ENCODE measurements at places on chromosomes 16 and 17.

DNA sequence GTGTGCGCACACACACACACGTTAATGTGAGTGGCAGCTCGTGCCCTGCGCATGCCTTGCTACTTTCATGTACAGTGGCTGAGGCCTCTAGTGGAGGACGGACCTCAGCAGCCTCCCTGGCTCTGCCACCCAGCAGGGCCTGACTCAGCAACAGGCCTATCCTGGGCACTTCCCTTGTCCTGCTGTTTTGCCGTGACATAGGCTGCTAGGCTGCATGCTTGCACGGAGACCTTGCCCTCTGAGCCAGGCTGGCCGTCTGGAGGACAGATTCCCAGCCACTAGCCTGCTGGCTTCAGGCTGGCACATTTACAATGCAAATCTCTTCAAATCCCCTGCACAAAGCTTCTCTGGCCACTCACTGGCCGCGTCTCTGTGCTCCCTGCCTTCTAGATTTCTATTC is 9.5 kb downstream of the RNF213 start:
- no peak for DNase-seq

GRCh38 chr17:78224231-78225087 is 7.0 kb upstream of the TMEM235 start:
- DNase-seq = no peak

GRCh38 chr16:88508376-88508867 is 55.3 kb downstream of the ZFPM1 start:
- DNase-seq = no peak

DNA sequence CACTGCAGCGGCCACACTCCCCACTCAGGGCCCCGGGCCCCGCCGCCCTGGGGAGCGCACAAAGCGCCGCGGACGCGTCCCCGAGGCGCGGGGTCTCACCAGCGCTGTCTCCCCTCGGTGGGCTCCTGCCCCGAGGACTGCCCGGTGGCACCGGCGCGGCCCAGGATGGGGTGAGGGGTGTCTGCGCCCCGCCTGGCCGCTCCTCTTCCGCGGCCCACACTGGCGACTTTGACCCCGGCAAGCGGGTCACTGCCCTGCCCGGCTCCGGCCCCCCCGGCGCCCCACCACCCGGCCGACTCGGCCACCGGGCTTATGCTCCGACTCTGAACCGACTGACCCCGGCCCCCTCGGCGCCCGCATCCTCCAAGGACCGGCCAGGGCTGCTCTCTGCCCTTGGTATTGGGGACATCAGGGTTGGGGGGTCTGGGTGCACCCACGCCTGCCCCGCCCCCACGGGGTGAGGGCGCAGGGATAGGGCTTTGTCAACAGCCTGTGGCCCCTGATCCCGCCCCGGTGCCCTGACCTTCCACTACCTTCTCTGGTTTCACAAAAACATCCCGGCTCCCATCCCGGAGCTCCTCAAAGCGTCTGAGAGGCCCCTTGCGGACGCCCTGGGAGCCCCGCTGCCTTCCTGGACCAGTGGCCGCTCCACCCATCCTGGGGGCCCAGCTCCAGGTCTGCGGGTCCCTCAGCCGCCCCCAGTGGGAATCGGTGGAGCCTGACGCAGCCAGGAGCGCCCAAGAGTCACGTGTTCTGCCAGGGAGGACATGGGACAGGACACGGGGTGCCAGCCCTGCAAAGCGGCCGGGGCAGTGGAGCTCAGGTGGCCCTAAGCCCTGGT is 829 bp downstream of the GCGR start:
- DNase-seq = no peak

GRCh38 chr17:20995873-20996723 is 46.7 kb downstream of the USP22 start:
- DNase-seq = no peak

- DNase-seq = no peak
Observed at GRCh38 chr16:14628806-14629611, 1.1 kb downstream of the PARN start.

- no peak for DNase-seq
Observed at GRCh38 chr16:2825049-2825742, 4.9 kb upstream of the ZG16B start.

- no peak for DNase-seq
Observed at GRCh38 chr17:1197379-1197778, 17.6 kb upstream of the ABR start.

GRCh38 chr16:56415875-56416274 is 9.5 kb downstream of the AMFR start:
- no peak for DNase-seq

DNA sequence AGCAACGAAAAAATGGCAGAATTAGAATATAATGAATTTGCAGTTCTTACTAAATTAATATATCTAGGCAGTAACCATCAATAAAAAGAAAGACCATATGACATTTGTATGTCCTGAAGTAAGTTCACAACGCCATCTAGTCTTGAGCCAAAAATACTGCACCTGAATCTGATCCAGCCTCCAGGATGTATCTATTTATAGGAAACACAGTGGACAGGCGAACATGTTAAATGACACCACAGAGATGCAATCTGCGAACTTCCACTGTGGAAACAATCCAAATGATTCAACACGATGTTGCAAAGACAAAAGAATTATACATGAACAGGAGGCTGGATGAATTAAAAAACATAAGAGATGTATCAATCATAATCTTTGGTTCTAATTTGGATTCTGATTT is 197.6 kb downstream of the CDH13 start:
- no peak for DNase-seq

DNA sequence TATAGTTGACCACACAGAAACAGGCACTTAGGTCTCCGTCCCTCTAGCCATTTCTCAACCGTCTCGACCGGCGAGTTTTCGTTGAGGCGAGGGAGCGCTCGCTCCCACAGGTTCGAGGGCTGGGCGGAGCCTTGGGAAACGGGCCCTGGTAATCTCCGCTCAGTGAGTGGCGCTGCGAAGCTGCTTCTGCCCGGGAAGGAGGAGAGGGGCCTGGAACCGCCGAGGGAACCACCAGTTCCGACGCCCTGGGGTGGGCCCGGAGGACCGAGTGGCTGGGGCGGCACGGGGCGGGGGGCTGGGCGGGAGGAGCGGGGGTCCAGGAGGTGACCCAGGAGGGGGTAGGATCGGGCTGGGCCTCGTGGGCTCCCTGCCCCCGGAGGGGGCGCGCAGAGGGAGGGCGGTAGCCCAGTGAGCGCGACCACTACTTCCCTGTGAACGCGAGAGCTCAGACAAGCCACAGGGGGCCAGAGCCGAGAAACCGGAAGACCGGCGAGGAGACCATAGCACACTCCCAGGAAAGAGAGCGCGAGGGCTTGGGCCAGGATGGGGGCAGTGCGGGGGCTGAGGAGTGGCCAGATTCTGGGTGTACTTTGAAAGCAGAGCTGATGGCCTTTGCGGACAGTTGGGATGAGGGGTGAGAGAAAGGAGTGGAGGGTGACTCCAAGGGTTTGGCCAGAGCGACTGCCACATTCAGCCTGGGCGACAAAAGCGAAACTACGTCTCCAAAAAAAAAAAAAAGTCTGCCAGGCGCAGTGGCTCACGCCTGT is 29.9 kb upstream of the ARL4D start:
- DNase-seq = peak; percentile 74

DNA sequence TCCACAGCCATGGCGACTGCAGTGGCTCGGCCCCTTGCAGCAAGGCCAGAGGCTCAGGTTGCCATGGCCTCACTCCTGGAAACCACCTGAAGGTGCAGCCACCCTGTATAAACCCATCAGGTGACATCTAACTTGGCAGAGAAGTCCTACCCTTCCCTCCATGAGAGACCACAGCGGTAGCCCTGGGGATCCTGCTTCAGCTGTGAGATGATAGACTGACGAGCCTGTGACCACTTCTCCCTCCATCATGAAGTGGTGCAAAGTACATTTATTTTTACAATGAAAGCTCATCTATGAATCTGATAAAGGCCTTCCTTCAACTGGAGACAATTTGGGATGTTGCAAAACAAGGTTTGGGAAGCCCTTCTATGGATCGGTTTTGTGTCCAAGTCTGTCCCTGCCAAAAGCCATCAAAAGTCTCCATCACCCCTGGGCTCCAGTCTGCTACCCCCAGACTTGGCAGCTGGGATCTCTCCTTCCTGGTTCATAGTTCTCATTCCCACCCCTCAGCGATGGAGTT is 1.8 kb downstream of the ZACN start:
- no peak for DNase-seq

GRCh38 chr16:79612207-79612606 is 11.7 kb upstream of the MAF start:
- DNase-seq = no peak

GRCh38 chr17:81053041-81053970 is 18.4 kb downstream of the BAIAP2 start:
- no peak for DNase-seq

DNA sequence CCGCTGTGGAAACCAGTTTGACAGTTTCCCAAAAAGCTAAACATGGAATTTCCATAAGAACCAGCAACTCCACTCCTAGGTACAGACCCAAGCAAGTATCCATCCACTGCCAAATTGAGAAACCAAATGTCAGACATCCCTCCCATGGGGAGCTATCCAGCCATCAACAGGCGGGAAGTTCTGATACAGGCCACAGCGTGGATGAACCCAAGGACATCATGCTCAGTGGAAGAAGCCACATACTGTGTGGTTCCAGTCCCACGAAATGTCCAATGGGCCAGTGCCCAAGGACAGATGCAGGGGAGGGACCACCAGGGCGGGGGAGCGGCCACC is 12.6 kb upstream of the BAIAP2 start:
- DNase-seq = no peak

DNA sequence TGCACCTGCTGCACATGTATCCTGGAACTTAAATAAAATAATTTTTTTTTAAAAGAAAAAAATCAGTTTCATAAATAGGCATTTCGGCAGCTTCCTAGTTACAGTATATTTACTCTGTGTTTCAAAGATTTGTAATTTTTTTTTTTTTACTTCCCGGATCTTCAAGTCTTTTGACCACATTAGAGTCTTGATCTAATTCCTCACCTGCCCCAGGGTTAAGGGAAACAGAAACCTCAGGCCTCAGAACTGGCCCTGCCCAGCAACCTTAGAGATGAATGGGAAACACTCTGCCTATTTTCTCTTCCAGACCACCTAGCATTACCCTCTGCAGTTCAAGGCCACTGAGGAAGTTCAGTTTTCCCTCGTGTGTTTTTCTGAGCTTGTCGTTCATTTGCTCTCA is 304.0 kb downstream of the MAF start:
- no peak for DNase-seq

DNA sequence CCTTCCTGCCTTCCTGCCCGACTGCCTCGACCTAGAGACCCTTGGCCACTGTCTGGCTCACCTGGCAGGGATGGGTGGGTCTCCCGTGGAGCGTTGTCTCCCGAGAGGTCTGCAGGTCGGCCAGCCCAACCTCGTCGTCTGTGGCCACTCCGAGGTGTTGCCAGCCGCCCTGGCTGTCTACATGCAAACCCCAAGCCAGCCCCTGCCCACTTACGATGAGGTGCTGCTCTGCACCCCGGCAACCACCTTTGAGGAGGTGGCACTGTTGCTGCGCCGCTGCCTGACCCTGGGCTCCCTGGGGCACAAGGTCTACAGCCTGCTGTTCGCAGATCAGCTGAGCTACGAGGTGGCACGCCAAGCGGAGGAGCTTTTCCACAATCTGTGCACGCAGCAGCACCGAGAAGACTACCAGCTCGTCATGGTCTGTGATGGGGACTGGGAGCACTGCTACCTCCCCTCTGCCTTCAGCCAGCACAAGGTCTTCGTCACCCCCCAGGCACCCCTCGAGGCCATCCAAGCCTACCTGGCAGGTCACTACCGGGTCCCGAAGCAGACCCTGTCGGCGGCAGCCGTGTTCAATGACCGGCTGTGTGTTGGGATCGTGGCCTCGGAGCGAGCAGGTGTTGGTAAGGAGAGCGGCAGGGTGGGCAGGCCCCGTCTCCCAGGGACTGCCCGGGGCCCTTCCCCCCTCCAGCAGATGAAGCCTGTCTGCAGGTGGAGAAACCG is 75.1 kb upstream of the ENDOV start:
- no peak for DNase-seq

DNA sequence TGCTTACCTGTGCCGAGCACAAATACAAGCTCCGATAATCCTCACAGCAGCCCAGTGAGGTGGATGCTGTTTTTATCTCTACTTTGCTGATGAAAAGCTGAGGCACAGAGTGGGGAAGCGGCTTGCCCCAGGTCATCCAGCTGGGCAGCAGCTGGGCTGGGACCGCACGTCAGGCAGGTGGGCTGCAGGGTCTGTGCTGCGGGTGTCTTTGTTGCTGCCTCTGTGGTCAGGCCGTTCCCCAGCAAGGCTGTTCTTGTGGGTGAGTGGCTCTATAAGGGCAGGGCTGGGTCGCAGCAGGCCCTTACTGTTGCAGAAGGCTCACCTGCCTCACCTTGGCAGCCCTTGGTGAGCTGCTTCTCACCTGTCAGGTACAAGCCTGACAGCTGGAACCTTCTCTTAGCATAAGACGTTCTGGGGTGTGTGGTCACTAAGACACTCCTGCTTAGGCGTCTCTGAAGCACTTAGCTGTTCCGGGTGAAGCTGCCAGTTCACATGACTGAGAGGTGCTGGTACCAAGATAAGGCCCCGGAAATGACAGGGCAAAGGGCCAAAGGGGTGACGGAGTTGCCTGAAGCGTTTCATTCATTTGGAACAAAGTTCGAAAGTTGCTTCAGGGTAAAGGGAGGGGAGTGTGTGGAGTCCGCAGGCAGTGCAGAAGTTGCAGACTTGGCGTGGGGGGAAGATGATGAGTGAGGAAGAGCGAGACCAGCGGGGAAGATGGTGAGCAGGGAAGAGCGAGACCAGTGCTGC is 17.4 kb downstream of the IRF8 start:
- DNase-seq = no peak

DNA sequence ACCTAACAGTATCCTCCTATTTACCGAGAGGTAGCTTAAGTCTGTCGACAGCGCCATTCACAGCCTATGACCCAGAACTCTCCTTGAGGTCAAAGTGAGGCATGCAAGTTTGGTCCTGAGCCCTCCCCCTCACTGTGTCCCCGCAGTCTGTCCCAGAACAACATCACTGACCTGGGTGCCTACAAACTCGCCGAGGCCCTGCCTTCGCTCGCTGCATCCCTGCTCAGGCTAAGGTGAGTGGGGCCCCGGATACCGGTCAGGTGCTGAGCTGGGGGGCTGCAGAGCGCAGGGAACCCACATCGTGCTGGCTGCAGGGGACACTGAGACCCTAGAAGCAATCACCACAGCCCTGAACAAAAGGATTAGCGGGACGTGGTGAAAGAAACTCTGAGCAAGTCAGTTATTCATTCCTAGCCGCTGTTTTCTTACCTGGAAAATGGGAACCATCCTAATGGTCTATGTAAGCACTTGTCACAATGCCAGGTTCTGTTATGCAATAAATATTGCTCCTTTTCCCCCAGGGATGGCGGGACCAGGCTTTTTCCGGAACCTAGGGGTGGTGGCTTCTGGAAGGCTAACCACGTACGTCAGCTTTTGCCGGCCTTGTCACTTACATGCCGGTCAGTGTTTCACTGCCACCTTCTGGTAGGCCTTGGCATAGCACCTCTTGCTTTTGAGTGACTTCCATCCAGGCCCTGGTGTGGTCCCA is 23.8 kb downstream of the DEXI start:
- DNase-seq = peak; percentile 94

DNA sequence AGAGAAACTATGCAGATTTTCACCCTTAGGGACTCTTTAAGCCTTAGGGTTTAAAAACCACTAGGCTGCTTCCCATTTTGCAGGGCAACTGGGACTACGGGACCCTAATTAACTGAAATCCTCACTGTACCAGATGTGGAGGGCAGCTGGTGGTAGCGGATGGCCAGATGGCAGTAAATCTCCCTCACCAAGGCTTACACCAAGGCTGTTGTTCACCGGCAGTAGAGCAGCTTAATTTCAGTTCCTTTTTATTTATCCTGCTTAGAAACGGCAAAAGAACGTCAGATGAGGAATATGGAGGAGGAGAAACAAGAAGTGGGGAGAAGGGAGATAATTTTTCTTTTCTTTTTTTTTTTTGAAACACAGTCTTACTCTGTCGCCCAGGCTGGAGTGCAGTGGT is 6.5 kb downstream of the ABHD15 start:
- DNase-seq = no peak
